Kidney glomerular epithelial cell (primary cell): ENCODE measurements at places on chromosomes 11 and 22.
A peak's percentile ranks its signal among the peaks of the same experiment; 100 is the strongest.

- no peak for DNase-seq
Observed at GRCh38 chr11:134069426-134070341, 812 bp downstream of the JAM3 start.

GRCh38 chr11:13008061-13008435, 1.1 kb upstream of the RASSF10 start:
- peak; percentile 69 for DNase-seq

DNA sequence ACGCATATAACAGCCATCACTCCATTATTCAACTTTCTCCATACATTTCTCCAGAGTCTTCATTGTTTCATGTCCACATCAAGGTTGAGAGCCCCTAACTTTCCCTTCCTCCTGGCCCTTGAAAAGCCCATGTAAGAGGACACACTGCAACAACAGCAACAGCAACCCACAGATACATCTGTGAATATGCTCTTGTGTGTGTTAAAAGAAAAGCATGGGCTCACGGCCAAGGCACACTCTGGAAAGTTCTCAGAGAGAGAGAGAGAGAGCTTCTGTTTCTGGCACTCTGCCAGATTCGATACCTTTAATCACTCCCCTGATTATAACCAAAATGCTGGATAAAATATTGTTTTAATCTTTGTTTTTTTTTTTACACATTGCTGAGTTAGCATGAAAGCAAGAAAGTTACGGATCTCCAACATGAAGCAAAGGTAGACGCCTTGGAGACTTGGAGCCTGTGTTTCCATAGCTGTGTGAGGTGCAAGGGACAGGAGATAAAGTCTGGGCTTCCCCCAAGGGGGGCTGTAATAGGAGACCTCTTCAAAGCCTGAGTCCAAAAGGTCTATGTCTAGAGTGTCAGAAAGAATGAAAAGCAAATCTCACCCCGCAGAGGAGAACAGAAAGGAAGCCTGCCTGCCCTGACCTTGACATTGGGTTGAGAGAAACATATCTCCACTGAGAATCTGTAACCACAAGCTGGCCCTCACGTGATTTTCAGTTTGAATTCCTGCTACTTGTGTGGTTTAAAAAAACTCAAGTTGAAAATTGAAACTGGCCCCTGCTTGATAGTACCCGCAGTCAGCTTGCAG, 33.7 kb upstream of the MPPED1 start:
- no peak for DNase-seq

DNA sequence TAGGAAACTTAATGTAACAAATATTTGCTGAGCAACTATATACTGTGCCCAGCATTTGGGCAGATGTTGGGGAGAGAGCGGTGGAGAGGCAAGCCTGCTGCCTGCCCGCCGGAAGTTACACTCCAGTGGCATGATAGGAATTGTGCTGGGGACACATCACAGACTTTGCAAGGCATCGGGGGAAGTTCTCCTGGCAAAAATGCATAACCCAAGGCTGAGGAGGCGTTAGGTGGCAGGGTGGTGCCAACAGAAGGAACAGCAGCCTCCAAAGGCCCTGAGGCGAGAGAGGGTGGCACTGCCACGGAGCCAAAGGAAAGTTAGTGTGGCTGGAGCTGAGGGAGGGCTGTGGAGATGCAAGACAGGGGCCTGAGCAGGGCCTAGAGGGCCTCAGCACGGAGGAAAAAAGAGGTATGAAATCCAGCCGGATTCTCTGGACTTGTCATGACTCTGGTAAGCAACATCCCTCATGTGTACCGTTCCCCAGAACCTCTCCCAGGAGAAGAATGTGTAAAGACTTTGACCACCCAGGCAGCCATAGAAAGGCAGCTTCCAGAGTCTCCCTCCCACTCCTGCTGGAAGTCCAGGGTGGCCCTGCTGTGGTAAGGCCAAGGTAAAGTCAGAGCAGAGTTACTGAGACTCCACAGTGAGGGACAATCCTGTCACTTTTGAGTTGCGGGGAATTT, 76.1 kb upstream of the RAB1B start:
- no peak for DNase-seq

GRCh38 chr22:22213231-22213630, 31.4 kb upstream of the VPREB1 start:
- no peak for DNase-seq

DNA sequence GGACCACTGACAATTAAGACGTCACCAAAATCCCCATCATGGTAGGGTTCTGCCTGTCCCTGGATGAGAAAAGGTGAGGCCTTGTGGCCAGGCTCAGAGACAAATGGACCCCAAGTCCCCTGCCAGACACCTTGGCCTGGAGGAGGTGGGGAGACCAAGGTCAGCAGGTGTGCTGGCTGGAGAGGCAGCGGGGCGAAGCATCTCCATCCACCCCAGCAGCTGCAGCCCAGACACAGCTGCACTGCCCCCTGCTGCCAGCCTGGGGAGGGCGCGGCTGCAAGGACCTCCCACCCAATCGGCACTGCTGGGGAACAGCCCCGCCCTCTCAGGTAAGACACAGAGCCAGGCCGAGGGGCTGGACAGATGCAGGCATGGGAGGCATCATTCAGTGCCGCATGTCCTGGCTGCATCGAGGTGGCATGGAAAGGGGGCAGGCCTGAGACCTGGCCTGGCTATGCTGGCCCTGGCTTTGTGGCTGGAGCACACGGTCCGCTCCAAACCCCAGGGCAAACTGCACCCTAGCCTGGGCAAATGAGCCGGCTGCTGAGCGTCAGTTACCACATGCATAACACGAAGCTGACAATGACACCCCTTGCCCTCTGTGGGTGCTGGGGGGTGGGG, 12.2 kb upstream of the MFNG start:
- DNase-seq, result no peak

- no peak for DNase-seq
Observed at GRCh38 chr11:61716478-61717285, 35.8 kb upstream of the MYRF start.

- no peak for DNase-seq
Observed at GRCh38 chr22:23137905-23138561, 3.8 kb downstream of the RSPH14 start.

DNA sequence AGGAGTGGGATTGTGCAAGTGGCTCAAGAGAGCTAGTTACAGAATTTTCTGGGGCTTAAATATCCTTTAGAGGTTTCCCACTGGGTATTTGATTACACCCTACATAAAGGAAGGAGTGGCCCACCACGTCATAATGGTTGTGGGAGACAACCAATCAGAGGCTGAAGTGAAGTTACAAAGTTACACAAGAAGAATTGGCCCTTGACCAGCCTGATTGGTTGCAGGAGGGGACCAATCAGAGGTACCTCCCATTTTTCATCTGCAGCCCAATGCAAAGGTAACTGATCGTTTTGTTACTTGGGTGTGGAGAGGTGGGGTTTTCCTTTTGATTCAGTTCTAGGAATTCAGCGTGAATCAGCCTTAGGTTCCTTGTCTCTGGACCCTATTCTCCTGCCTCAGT, 430.5 kb upstream of the FAT3 start:
- DNase-seq, result no peak

DNA sequence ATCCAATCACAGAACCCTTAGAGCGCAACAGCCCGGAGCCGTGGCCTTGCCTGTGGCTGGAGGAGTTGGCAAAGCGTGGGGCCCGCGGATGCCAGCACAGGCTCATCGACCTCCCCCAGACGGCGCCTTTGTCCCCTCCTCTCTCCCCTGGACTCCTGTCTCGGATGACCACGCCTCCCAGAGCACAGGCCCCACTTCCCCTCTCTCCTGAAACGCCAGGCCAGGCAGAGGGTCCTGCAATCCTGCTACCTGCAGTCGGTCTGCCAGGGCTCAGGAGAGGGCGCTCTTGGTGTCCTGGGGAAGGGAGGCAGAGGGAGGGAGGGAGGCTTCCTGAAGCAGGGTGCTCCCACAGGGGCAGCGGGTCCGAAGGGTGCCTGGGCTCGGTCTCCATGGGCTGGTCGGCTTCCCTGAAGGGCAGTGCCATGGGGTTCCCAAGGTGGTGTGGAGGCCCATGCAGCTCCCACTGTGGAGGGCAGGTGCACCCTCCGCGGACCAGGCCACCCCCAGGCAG, 16.6 kb upstream of the TTLL12 start:
- DNase-seq, result peak; percentile 36

GRCh38 chr11:9790703-9791102, 126.8 kb downstream of the SWAP70 start:
- no peak for DNase-seq

DNA sequence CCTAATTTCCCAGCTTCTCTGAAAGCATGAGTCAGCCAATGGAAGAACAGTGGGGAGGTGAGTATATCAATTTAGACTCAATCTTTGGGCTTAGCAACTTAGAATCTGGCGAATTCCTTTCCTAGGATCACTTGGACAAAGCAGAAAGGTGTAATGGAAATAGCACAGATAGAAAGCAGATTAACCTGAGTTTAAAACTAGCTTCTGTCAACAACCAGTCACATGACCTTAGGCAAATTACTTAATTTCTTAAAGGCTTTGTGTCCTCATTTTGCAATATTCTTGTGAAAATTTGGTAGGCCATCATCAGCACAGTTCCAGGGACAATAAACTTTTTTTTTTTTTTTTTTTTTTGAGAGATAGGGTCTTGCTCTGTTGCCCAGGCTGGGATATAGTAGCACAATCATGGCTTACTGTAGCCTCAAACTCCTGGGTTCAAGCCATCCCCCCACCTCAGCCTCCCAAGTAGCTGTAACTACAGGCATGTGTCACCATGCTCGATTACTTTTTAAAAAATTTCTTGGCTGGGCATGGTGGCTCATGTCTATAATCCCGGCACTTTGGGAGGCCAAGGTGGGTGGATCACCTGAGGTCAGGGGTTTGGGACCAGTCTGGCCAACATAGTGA, 40.8 kb upstream of the PCF11 start:
- DNase-seq, result no peak

GRCh38 chr11:76577921-76578653, 92.5 kb downstream of the LRRC32 start:
- DNase-seq, result no peak

GRCh38 chr11:31509051-31509428, 382 bp downstream of the IMMP1L start:
- peak; percentile 33 for DNase-seq

- DNase-seq, result no peak
Observed at GRCh38 chr11:8928981-8929615, 3.6 kb downstream of the C11orf16 start.

DNA sequence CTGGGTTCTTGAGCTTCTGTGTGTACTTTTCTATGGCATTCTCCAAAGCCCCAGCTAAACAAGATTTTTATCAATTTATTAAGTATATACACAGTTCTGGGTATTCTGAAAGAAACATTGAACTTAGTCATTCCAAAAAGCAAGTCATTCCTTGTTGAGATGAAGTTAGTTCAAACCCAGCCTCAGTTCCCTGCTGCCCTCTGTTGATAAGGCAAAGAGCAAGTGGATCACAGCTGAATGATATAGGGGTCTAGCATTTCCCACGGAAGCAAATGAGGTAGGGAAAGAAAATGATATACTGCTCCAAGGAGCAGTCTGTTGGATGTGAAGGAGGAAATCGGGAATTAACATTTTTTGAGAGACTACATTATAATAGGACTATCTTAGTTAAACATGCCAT, 841.8 kb upstream of the TENM4 start:
- no peak for DNase-seq

GRCh38 chr22:36660510-36660840, 43.1 kb downstream of the CACNG2 start:
- no peak for DNase-seq

DNA sequence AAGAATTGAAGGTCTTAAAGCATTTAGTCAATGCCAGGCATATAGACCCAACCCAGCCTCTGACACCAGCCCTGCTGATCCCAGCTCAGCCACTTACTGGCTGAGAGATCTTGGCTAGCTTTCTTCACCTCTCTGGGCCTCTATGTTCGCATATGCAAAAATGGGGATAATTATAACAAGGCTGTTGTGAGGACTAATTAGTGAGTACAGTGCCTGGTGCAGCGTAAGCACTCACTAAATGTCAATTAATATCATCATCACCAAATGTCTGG, 10.5 kb downstream of the CHST1 start:
- no peak for DNase-seq

GRCh38 chr11:102473543-102473942, 21.0 kb upstream of the TMEM123 start:
- DNase-seq, result no peak

- no peak for DNase-seq
Observed at GRCh38 chr11:44376423-44376822, 66.5 kb upstream of the ALX4 start.

- peak; percentile 4 for DNase-seq
Observed at GRCh38 chr22:50691521-50691920, 18.9 kb downstream of the SHANK3 start.

DNA sequence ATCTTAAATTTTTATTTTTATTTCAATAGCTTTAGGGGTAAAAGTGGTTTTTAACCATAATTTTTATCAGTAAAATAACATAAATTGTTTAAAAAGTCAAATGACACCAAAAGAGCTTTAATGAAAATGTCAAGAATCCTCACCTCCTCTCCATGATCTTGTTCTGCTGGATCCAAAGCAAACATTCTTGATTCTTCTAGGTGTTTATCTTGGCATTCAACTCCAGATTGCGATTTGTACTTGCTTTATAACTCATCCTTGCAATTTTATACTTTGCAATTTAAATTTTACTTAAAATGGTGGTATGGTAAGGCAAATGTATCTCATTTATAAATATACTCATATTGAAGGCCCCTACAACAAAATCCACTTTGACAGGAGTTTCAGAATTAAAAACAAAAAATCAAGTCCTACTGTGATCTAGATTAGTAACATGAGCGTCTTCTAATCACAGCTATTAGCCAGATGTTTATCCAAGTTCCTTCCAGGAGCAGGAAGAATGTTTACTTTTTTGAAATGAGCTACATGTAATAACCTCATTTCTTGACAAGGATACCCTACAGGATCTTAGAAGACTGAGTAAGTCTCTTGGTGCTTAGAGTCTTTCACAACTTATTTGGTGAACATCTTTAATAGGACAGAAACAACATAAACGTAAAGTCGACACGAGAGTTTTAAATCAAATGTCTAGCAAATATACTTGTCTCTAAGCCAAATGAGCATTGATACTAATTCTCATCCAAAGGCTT, 72.4 kb upstream of the CARD18 start:
- DNase-seq, result peak; percentile 39
